ENCODE measurements at places on chromosomes 6 and 20. TPM values are rescaled to one million over a fixed set of nuclear protein-coding genes. Genes with fewer than 3 reads are reported as not detected.

Gene HMGN3
- 146 TPM for total RNA-seq

DNA sequence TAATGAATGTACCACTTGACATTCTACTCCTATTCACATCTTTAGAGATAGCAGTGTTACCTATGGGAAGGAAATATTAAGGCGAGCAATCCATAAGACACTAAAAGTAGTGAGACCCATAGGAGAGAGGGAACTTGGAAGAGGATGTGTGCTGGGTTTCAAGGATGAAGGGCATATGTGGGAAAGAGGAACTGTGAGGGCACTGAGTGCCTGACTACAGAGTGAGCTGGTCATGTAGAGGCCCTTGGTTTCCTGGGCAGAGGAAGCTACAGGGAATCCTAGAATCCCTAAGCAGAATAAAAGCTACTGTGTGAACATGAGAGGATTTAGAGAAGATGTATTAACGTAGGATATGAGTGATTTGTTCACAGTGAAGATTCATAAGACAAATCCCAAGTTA lies 262.8 kb downstream of the FARS2 start:
- DNase-seq = no peak
- H3K4me3 ChIP-seq = no peak overlapping the region
- H3K27me3 ChIP-seq = no peaks in the 10 kb centered on the region
- H3K27ac ChIP-seq = no peak overlapping the region

DNA sequence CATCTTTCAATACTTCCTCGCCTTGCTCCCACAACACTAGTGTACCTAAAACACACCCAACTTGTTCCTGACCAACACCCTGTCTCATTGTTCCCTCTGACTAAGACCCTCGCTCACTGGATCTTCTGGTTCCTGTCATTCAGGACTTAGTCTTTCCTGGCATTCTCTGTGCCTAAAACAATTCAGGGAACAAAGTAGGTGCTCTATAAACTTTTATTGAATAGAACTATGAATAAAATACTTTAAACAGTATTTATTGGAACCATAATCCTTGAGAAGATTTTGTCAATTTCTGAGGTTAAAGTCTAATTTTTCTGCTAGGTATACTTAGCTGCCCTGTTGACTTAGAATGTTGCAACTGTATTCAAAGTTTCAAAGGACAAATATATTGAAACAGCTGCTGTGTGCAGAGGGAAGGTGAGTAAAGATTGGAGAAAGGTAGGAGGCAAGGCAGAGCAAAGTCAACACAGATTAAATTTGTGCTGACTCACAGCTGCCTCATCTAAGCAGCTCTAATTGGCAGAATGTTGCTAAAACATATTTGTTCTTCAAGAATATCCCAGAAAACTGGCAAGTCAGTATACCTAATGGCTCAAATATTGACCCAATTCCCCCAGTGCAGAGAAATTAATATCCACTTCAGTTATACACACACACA lies 37.6 kb downstream of the GSTA2 start:
- peaks cover 21% of the 10 kb centered on the region for H3K4me1 ChIP-seq
- peak; percentile 71 for DNase-seq
- H3K27me3 ChIP-seq = no peaks in the 10 kb centered on the region
- no peak overlapping the region for H3K4me3 ChIP-seq
- peak overlapping the region; percentile 93 for H3K27ac ChIP-seq

Gene MYLIP
- 76.0 TPM for total RNA-seq

Gene PROCR
- 7.5 TPM for total RNA-seq

GRCh38 chr20:50776122-50776817 lies 18.6 kb upstream of the BCAS4 start:
- no peaks in the 10 kb centered on the region for H3K27me3 ChIP-seq
- H3K36me3 ChIP-seq = no peaks in the 10 kb centered on the region
- no peak overlapping the region for H3K4me3 ChIP-seq
- DNase-seq = no peak
- H3K4me1 ChIP-seq = no peaks in the 10 kb centered on the region

- H3K27me3 ChIP-seq = no peaks in the 10 kb centered on the region
- H3K4me1 ChIP-seq = no peaks in the 10 kb centered on the region
- no peak for DNase-seq
- no peak overlapping the region for H3K27ac ChIP-seq
Observed at GRCh38 chr20:57398901-57399535, 7.8 kb downstream of the RBM38 start.

- H3K36me3 ChIP-seq = no peaks in the 10 kb centered on the region
- H3K4me3 ChIP-seq = no peak overlapping the region
- no peak for DNase-seq
- no peaks in the 10 kb centered on the region for H3K27me3 ChIP-seq
Observed at GRCh38 chr6:81401970-81402690, 350.4 kb downstream of the TENT5A start.

GRCh38 chr6:49264909-49265308 lies 198.1 kb downstream of the MMUT start:
- H3K4me3 ChIP-seq = no peak overlapping the region
- no peaks in the 10 kb centered on the region for H3K36me3 ChIP-seq
- no peaks in the 10 kb centered on the region for H3K4me1 ChIP-seq
- no peak for DNase-seq
- no peak overlapping the region for H3K27ac ChIP-seq
- no peaks in the 10 kb centered on the region for H3K27me3 ChIP-seq

Gene CTCFL
- 0.12 TPM for total RNA-seq

- H3K4me3 ChIP-seq = no peak overlapping the region
- H3K4me1 ChIP-seq = peaks cover 19% of the 10 kb centered on the region
- no peak for DNase-seq
- no peaks in the 10 kb centered on the region for H3K36me3 ChIP-seq
- H3K27ac ChIP-seq = no peak overlapping the region
Observed at GRCh38 chr6:169707772-169708171, 5.8 kb downstream of the C6orf120 start.

Gene EPM2A
- total RNA-seq = 6.4 TPM

Gene ID4
- 44.3 TPM for total RNA-seq

DNA sequence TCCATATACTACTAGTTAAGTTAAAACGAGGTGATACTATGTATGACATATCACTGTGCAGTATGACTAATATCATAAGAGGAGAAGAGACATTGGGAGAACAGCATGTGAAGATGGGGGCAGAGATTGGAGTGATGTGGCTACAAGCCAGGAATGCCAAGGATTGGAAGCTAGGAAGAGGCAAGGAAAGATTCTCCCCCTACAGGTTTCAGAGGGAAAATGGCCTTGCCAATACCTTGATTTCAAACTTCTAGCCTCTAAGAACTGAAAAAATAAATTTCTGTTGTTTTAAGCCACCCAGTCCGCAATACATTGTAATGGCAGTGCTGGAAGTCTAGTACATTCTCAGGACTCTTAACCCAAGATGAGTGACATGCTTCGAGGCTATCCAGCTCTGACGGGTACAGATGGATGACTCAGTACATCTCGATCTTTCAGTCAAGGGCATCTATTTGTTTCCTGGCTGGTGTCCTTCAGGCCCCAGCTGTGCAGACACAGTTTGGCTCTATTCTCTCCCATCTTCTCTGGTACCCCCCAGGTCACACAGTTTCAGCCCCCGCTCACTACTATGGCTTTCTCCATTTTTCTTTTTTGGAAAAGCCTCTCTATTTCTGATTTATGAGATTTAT lies 55.5 kb upstream of the THEMIS start:
- no peak for DNase-seq
- H3K4me3 ChIP-seq = no peak overlapping the region
- no peaks in the 10 kb centered on the region for H3K27me3 ChIP-seq

DNA sequence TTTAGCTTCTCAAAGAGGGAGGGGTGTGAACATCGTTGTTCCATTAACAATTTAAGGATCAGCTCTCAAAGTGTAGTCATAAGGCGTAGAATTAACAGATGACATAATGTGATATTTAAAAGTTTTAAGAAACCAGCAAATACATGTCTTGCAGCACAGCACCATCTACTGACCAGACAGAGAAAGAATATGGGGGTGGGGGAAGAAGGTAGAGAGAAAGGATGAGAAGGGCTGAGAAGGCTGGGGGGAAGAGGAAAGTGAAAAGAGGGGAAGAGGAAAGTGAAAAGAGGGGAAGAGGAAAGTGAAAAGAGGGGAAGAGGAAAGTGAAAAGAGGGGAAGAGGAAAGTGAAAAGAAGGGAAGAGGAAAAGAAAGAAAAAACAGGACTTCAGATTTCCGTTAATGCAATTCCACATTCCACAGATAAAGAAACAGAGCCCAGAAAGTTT lies 80.9 kb downstream of the HAO1 start:
- no peaks in the 10 kb centered on the region for H3K36me3 ChIP-seq
- H3K4me3 ChIP-seq = no peak overlapping the region
- H3K27me3 ChIP-seq = peaks cover 5% of the 10 kb centered on the region

- DNase-seq = no peak
- H3K27me3 ChIP-seq = no peaks in the 10 kb centered on the region
- no peaks in the 10 kb centered on the region for H3K4me1 ChIP-seq
- H3K4me3 ChIP-seq = no peak overlapping the region
- no peak overlapping the region for H3K27ac ChIP-seq
Observed at GRCh38 chr20:32125506-32125905, 16.0 kb downstream of the TM9SF4 start.

DNA sequence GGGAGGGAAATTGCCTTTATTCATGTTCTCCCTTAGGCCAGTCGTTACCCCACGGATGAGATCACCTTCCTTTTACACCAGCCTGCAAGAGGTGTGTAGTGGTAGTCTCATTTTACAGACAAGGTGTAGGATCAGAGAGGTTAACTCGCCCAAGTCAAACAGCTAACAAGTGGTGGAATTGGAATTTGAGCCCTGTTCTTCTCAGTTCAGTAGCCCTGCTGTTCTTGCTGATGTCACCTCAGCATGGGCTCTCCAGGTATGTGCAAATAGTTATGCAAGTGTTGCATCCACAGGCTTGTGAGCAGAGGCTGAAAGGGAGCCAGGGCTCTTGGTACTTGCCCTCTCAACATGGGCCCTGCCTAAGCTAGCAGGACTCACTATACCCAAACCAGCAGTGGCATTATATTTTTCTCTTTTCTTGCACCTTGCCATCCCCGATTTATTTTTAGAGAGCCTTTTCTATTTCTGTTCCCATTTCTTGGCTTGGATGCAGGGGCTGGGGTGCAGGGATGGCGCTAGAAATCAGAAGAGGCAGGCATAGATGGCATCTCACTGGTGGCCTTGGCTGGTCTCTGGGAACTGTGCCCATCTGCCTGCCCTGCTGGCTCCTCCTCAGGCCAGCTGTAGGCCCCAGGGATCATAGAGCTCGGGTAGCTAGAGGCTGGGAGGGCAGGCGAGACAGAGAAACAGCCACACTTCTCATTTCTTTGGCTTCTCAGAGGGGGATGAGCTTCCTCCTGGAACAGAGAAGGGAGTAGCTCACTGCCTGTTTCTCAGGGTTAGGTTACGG lies 18.2 kb downstream of the PPARD start:
- H3K27me3 ChIP-seq = no peaks in the 10 kb centered on the region
- H3K4me1 ChIP-seq = peaks cover 19% of the 10 kb centered on the region
- DNase-seq = peak; percentile 61
- peak overlapping the region; percentile 59 for H3K27ac ChIP-seq

DNA sequence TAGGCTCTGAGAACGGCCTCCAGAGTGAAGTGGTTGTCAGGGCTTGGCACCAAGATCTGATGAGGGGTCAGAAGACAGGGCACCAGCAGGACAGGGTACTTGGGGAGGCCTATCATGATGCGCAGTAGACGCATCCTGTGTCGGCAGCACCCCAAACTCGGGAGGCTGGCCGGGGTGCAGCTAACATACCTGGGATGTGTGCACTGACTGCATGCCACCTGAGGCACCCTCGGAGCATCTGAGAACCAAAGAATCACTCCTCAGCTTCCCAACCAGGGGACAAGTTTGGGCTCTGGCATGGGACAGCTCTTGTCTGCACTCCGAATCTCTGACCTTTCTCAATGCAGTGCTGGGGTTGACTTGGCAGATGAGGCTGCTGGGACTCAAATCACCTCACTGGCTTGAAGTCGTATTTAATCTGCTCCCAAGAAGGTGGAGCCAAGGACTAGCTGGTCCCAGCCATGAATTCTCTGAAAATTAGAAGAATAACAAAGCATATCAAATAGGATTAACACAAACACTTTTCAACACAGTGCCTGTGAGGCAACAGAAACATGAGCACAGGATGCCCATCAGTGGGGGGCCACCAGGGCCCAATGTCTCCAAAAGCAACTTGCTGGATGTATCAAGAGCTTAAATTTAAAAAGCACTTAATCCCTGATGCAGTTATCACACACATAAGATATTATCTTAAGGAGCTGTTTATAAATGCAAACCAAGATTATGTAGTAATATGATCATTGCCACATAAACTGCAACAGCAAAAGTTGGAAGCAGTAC lies 348.8 kb downstream of the PREX1 start:
- no peaks in the 10 kb centered on the region for H3K36me3 ChIP-seq
- no peak for DNase-seq
- no peak overlapping the region for H3K4me3 ChIP-seq
- peaks cover 16% of the 10 kb centered on the region for H3K27me3 ChIP-seq
- no peak overlapping the region for H3K27ac ChIP-seq

DNA sequence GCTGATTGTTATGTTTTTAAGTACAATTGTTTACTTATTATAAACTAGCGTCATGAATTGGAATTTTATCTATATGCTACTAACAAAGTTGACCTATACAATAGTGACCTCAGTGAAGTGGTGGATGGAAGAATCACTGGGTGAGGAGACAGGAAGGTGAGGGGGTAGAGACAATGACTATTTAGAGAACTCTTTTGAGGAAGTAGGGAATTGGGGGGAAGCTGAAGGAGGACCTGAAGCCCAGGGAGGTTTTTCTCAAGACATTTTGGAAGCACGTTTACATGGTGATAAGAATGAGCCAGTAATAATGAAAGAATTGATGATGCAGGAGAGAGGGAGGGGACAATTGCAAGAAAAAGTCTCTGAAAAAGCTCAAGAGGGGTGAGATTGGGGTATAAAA lies 96.4 kb downstream of the RPS12 start:
- no peaks in the 10 kb centered on the region for H3K36me3 ChIP-seq
- no peak overlapping the region for H3K4me3 ChIP-seq
- H3K27ac ChIP-seq = no peak overlapping the region
- no peak for DNase-seq
- no peaks in the 10 kb centered on the region for H3K27me3 ChIP-seq

Gene HFE
- total RNA-seq = 7.4 TPM

GRCh38 chr6:13413900-13414555 lies 73.4 kb downstream of the GFOD1 start:
- no peaks in the 10 kb centered on the region for H3K36me3 ChIP-seq
- H3K27ac ChIP-seq = no peak overlapping the region
- no peak overlapping the region for H3K4me3 ChIP-seq
- no peaks in the 10 kb centered on the region for H3K27me3 ChIP-seq
- peaks cover 9% of the 10 kb centered on the region for H3K4me1 ChIP-seq

DNA sequence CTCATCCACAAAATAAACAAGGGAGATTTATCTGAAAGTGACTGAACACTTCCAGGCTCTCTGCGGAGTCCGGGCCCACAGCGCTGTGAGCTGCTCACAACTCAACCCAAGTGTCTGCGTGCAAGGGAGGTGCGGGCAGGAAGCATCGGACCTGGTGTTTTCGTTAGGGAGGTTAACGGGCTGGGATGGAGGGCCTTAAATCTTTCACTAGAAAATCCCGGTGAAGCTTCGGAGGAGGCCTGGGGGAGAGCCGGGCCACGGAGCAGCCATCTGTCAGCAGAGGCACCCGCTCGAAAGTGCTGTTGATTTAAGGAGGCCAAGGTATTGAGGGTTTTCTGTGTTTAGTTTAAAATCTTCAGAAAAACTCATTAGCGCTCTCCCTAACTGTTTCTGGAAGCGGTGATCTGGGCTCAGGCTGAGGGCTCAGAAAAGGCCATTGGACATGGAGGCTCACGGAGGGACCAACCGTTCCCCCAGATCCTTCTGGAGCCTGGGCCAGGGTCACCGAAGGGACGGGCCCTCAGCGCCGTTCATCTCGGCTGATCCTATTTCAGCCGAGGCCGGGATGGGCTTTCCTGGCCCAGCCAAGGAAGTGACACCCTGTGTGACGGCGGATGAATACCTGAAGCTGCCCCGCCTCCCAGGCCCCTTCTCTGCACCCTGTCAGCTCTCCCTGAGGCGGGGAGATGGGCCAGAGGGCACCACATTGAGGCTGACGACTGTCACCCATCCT lies 20.7 kb downstream of the GATA5 start:
- no peaks in the 10 kb centered on the region for H3K27me3 ChIP-seq
- peak overlapping the region; percentile 80 for H3K27ac ChIP-seq
- no peaks in the 10 kb centered on the region for H3K36me3 ChIP-seq
- H3K4me3 ChIP-seq = no peak overlapping the region
